ENCODE measurements at places on chromosomes 4 and X. TPM values are rescaled to one million over a fixed set of nuclear protein-coding genes. Genes with fewer than 3 reads are reported as not detected.

- no peak for ATAC-seq
Measured at GRCh38 chrX:105317117-105317516, 96.6 kb upstream of the TEX13A start.

- no peak for ATAC-seq
Measured at GRCh38 chr4:189124149-189124758, 816.4 kb upstream of the FRG1 start.

DNA sequence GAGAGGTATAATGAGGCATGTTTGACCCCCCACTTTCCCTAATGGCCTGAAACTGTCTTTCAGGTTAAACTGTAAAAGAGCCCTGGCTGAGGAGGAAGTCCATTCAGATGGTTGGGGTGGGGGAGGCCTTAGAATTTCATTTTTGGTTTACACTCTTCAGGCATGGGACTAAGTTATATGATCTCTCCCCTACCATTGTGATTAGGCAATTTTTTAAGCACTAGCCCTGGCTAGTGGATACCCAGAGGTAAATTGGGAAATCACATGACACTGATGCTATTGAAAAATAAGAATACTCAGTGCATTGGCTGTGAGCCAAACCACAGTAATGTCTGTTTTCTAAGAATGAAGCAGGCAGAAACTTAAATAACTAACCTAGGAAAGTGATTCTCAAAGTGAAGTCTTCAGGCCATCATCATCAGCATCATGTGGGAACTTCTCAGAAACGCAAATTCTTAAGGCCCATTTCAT lies 149.7 kb downstream of the RRAGB start:
- ATAC-seq, result no peak

- no peak for ATAC-seq
Measured at GRCh38 chr4:159787901-159788300, 685.0 kb downstream of the RAPGEF2 start.

Gene ARR3
- total RNA-seq, result not detected
